Stimulated activated CD4-positive, alpha-beta T cell treated with anti-CD3 and anti-CD28 coated beads, Interleukin-12 subunit alpha, Interleukin-12 subunit beta, amount 100 ng/mL, for 24 hours (primary cell): ENCODE measurements at places on chromosomes 6 and 20.

DNA sequence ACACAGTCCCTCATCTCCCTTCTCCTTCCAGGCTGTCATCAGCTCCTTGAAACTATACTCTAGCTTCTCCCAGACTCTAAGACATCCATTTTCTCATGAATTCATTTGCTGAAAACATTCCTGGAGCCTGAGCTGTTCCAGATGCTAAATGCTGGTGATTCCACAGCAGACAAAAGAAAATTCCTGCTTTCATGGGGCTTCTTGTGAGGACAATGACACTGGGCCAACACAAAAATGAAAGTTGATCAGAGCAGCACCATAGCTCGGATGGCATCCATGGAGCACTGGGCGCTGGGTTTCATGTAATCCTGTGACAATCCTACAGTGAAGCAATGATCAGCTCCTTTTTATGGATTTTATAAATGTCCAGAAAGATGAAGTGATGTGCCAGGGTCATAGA is 47.4 kb upstream of the STX16 start:
- no peak for DNase-seq

DNA sequence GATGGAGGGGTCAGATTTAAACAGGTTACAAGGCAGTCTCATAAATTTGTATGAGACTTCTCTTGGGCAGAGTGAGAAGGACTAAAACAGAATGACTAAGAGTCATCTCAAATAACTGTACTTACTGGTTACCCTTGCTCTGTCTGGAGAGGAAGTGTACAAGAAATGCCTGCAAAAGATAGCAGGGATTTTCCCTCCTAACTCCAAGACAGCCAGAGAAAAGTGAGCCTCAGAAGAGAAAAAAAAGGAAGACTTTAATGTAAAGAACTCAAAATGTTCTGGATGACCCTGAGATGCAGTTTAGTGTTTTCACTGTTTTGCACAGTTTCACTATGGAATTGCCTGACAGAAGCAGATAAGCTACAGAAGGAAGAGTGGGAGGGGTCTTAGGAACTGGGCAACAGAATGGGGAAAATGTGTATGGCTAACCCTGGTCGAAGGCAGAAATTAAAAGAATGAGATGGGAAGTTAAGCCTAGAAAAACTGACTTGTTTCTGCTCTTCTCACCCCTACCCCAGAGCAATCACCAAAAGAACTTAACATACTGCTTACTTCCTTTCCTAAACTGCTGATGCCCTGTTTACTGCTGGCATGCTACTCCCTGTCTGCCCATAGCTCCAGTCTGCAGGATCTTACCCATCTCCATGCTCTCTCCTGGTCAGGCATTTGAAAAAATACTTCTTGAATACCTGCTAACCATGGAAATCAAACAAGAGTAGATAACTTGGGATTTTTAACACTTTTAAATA is 98.1 kb upstream of the MARCKS start:
- no peak for DNase-seq

- DNase-seq = no peak
These were observed 2.1 kb downstream of the TGM6 start for GRCh38 chr20:2382833-2383232.

GRCh38 chr20:63046841-63047240 is 40.1 kb upstream of the BHLHE23 start:
- no peak for DNase-seq

DNA sequence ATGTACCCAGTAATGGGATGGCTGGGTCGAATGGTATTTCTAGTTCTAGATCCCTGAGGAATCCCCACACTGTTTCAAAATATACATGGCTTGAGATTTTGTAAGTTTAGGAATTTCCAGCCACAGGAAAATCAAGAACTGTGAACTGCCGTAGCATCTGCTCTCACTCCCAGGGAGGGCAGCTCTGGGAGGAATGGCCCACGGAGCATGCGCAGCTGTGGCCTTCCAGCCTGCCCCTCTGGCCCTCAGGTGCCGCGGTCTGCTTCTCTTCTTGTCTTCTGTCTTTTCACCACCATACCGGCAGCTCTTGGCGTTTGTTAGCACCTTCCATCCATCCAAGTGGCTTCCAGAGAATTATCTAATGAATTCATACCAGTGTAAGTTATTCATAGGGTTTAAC is 19.9 kb upstream of the EXOC2 start:
- no peak for DNase-seq

GRCh38 chr20:25209911-25210310 is 14.4 kb downstream of the ENTPD6 start:
- no peak for DNase-seq

- DNase-seq = no peak
These were observed 95.5 kb downstream of the ECT2L start for GRCh38 chr6:138891255-138891986.

DNA sequence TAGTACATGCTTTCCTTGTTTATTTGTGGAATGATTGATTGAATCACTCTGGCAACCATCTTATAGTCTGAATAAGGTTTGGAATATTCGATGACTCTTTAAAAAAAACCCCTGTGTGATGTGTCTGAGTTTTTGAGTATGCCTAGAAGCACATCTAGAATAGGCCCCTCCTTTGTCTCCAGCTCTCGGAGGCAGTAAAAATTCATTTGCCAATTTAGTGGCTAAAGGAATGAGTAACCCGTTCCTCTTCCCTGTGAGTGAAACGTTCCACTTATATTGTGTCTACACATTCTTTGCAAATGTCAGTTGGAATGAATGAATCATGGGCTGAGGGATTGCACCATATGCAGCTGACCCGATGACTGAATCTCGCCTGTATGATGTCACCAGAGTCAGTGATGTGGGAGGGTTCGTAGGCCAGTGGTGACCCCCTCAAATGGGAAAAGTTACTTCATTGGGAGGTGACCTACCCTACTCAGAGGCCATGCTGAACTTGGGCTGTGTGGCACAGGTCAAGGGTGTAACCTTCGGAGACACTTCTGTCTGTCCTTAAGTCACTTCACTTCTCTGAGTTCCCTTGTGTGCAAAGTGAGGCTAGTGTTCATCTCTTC is 21.6 kb downstream of the MOCS3 start:
- no peak for DNase-seq

- no peak for DNase-seq
These were observed 18.9 kb downstream of the MKKS start for GRCh38 chr20:10415013-10415650.

- DNase-seq = no peak
These were observed 199.4 kb downstream of the FOXA2 start for GRCh38 chr20:22384978-22385377.

DNA sequence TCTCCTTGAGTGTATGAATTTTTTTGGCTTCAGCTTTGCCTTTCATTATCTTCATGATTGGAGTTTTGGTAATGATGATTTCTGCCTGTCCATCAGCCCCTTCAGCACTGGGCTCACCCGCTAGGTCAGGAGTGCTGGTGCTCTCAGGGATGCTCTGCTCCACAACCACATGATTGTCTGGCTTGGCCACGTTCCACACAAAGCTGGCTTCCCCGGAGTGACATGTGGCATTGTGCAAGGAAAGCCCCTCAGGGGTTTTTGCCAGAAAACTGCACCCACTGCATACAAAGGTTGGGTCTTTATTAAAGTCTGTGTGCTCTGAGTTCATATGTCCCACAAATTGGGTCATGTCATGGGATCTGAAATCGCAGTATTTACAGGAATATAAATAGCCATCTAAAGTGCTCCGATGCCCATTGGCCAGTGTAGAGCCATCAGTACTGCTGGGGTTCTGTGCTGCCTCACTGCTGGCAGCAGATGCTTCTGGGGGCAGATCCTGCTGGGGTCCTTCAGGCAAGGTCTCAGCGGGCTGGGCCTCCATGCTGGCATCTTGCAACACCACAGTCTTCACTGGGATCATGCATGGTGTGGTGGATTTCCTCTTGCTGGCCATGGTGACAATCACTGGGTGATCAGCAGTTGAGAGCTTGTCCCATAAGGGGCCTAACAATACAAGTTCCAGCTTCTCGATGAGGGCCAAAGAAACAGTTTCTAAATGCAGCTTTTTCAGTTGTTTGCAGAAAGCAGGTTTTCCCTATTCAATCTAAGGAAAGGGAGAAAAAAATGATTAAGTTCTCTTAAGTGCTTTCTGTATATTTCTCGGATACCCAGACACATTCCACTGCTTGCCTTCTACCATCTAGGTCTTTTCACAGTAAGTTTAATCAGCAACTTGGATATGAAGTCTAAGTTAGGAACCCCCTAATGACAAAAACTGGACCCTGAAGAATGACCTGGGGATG is 67.2 kb downstream of the PLCG1 start:
- no peak for DNase-seq

DNA sequence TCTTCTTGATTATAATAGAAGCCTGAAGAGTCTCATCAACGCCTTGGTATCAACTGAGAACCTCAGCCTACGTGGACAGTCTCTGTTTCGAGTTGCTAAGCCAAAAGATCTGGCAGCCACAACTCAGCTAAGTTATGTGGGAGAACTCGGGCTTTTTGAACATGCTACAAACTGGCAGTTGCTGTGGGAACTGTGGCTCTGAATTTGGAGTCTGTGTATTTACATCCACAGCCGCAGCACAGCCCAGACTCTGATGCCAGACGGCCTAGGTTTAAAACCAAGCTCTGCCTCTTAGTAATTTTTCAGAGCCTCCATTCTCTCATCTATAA is 35.8 kb downstream of the RIPOR2 start:
- no peak for DNase-seq

DNA sequence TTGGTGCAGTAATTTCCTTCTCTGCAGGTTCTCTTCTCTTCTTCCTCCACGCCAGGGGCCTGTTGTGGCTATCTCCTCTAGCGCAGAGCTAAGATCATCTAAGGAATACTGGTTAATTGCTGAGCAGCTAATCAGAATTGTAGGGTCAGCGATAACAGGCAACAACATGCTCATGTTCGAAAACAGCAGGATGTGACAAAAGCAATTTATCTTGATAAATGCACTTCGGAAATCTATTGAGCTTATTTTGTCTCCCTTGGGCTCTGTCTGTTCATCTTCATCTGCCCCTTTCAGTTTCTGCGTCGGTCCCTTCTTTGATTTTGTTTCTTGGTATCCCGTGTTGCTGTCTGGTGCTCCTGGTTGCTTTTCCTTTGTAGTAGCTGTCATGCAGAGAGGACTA is 67.3 kb upstream of the MAP3K7 start:
- DNase-seq = no peak
